ENCODE measurements at places on chromosomes 11 and 22.

DNA sequence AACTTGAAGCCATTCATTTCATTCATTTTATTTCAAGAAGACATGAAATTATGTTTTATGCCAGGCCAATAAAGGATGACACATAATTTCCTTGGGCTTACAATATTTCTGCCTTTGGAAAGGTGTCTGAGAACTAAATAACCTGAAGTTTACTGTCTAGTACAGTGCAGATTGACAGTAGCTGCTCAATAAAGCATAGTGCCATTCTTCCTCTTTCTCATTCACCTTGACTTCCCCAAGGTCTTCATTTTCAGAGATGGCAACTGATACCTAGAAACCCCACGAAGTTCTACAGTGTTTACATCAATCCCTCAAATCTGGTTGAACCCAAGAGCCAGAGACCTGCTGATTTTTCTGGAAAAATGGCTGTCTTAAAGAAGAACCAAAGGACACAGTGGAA lies 144.3 kb upstream of the SYN3 start:
- DNase-seq = no peak

DNA sequence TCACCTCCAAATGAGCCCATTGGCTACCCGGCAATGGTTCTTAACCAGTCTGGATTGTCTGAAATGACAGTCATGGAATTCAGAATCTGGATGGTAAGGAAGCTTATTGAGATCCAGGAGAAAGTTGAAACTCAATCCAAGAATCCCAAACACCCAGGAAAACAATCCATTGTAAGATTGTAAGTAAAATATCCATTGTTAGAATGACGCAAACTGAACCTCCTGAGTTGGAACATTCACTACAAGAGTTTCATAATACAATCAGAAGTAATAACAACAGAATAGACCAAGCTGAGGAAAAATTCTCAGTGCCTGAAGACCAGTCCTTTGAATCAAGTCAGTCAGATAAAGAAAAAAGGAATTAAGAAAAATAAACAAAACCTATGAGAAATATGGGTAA lies 22.1 kb downstream of the OR8G5 start:
- DNase-seq = no peak

- no peak for DNase-seq
These were observed 328.8 kb downstream of the MIAT start for GRCh38 chr22:26985931-26986782.

DNA sequence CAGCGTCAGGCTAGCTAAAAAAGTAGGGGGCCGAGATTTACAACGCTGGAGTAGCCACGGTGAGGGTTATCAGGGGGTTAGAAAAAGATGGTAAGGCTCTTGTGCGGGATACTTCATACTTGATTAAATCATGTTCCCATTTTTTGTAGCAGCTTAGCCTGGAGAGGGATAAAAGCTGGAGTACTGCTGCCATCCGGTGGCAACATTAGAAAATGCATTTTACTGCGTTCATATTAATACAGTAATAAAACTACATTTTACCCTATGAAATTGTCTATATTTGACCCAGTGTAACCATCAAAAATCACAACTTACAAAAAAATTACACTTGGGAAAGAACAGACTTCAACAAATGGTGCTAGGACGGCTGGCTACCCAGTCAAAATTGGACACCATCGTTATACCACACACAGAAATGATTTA lies 17.3 kb downstream of the RPUSD4 start:
- DNase-seq = no peak

GRCh38 chr22:41446057-41446501 lies 522 bp downstream of the TOB2 start:
- DNase-seq = no peak

DNA sequence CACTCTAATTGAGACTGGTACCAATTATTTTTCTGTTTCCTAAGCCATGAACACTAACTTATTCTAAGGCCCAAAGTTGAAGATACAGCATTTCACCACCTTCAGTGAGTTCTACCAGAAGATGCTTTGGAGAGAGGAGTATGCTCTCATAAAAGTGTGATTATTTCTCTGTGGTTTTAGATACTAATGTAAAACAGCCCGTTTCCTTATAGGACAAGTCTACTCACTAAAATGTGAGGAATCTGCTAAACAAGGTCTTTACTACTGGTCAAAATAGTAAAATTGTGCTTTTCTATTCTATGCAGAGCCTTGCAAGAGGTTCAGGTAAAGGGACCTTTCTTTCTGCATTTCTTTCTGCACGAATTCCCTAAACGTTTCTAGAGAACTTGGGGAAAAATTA lies 2.4 kb downstream of the LGR4 start:
- no peak for DNase-seq

DNA sequence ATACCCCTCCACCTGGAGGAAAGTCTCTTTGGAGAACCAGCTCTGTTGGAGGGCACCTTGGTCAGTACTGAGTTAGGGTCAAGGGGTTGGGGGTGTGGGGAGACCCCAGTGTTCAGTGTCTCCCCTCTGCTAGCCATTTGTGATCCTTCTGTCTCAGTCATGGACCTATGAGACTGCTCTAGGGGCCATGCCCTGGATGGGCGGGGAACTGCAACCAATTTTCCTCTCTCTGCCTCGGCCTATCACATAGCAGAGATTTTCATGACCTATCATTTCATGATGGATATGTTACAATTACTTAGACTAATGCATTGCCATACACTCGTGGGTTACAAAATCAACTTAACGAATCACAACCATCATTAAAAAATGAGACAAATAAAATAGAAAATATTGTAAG lies 7.4 kb downstream of the OTOG start:
- no peak for DNase-seq

DNA sequence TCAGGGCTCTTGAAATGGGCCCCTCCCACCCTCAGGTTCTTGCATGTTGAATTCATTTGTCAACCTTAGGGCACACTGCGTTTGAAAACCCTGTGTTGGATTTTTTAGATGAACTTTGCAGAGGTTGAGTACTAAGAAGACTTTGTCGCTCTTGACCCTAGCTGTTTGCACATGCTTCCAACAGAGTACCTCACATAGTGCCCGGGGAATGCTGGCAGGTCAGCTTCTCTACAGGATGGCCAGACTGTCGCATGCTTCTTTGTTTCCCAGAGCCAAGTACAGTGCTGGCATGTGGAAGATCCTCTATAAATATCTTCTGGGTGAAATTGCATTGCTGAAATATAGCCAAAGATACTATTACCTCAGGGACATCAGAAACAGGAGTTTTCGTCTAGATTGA lies 59.9 kb downstream of the FAT3 start:
- DNase-seq = no peak

- DNase-seq = no peak
These were observed 106.0 kb downstream of the TRIM29 start for GRCh38 chr11:120031612-120032600.

DNA sequence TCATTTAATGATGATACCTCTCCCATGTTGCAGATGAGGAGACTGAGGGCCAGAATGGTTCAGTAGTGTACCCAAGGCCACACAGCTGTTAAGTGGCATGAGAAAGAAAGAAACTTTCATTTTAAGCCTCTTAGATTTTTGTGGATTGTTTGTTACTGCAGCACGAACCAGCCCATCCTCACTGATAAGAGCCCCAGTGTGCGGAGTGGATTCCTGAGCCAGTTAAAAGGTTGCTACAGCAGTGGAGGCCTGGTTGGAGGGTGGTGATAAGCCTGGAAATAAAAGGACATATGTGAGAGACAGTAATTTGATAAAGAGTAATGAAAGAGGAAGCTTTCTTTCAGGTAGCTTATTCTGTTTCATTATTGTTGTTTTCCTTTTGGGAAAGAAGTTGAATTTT lies 89.0 kb downstream of the ATXN10 start:
- DNase-seq = no peak

- peak; percentile 53 for DNase-seq
These were observed 135.1 kb downstream of the BCR start for GRCh38 chr22:23315341-23315917.

DNA sequence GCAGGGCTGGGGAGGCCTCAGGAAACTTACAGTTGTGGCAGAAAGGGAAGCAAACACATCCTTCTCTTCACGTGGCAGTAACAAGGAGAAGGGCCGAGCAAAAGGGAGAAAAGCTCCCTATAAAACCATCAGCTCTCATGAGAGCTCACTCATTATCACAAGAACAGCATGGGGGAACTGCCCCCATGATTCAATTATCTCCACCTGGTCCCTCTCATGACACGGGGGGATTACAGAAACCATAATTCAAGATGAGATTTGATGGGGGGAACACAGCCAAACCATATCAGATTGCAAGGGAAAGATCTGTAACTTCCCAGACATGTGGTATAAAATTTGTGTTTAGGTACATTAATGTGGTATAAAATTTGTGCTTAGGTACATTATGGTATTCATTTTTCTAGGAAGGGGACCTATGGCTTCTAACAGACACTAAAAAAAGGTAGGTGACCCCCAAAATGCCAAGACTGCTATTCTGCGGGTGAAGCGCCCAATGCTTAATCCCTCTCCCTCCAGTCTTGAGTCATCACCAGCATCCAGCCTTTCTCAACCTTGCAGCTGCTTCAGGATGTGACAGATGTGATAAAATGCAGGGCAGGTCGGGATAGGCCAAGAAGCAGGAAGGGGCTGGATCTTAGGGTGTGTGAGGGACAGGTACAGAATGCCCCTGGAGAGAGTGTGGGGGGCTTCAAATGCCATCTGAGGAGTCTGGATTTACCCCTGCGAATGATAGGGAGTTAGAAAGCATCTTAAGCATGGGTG lies 57.7 kb upstream of the AMPD3 start:
- no peak for DNase-seq

DNA sequence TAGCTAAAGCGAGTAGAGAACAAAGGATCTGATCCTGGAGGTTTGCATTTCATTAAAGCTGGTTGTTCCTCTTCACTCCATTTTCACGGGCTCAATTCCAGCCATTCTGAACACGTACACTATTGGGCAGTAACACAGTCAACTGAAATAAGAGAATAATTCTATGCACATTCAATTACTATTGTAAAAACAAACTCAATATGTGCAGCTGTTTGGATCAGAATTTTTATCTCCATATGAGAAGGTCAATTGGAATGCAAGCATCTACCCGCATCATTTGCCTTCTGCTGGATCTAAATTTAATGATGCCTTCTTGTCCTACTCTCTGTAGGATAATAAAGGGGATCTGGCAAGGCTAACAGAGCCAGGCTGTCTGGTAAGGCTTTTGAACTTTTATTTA lies 562.8 kb upstream of the CCDC179 start:
- DNase-seq = no peak

- DNase-seq = no peak
These were observed 22.3 kb downstream of the KCNQ1 start for GRCh38 chr11:2466869-2467694.

- DNase-seq = no peak
These were observed 64.1 kb upstream of the LMO1 start for GRCh38 chr11:8327761-8328192.

DNA sequence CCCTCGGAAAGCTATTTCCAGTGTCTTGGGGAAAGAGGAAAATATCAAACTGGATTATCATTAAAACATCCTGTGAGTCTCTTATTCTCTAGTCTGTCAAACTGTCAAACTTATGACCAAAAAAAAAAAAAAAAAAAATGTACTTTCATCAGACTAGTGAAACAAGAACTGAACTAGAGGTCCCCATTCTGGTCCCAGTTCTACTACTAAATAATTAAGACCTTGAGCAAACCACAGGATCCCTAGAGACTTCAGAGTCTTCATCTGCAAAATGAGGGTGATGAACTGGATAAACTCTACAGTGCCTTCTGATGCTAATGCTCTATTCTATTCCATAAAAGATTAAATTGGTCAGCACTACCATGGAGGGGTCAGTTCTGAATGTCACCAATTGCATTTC lies 105.8 kb downstream of the SERGEF start:
- DNase-seq = no peak

- peak; percentile 56 for DNase-seq
These were observed 504 bp downstream of the CFL1 start for GRCh38 chr11:65857500-65857852.

- no peak for DNase-seq
These were observed 117.4 kb downstream of the SGSM3 start for GRCh38 chr22:40487663-40488249.

DNA sequence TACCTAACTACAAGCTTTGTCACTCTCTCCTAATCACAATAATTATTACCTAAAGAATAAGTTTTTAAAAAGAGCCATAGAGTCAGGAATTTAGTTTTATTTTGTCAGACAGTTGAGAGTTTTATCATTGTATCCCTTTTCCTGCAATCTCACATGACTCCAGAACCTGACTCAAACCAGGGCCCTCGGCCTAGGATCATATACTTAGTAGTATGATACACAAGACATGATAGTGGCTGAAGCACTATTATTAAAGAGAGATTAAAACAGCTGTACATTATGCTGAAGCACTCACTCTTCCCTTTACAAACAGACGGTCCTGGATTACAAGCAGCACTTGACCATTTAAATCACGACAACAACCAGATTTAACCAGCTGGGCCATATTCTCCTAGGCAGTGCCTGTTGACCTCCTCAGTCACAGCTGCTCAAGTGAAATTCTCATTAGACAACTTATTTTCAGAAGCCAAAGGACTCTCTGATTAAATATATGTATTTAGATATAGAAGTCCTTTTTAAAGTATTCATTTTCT lies 44.0 kb downstream of the SOX6 start:
- DNase-seq = no peak

DNA sequence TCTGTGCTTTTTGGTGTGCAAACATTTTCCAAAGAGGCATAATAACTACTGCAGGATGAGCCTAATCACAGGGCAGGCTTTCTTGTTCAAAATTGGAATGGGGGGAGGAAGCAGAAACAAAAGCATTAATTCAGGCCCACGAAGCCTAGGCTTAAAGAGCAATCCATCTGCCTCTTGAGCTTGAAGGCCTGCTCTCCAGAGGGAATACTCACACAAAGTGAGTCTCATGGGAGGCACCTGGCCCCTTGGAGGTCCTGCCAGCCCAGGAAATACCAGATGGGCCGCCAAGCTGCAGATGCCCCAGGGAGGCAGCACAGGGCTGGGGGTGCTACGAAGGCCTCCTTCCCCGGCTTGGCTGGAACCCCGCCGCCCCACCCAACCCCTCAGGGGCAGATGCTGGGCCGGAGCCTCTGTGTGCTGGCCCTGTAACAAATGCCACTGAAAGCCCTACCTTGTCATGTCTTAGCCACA lies 39.3 kb upstream of the COMT start:
- DNase-seq = no peak

- peak; percentile 65 for DNase-seq
These were observed 4.2 kb downstream of the SPI1 start for GRCh38 chr11:47373876-47374719.

- DNase-seq = no peak
These were observed 716.9 kb upstream of the ANO3 start for GRCh38 chr11:25615069-25615468.

DNA sequence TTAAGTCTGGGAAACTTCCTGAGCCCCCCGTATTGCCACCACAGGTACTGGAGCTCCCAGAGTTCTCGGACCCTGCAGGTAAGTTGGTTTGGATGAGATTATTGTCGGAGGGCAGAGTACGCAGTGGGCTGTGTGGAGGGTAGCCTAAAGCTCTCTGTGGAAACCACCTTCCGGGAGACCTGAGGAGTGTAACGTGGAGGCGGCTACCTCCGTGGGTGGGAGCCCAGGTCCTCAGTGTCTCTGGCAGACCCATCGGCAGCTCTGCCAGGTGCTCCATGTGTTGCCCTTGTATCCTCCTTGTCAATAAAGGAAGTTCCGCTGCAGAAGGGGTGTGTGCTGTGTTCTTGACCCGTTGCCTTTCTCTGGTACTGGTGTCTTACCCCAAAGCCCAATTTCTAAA lies 61.4 kb downstream of the SYT13 start:
- DNase-seq = no peak
